ENCODE measurements at places on chromosomes 2 and 18.

GRCh38 chr2:68857202-68857845 is 13.9 kb downstream of the BMP10 start:
- no peak for DNase-seq

- DNase-seq, result no peak
These were observed 55.2 kb upstream of the SLC38A11 start for GRCh38 chr2:165010556-165010955.

DNA sequence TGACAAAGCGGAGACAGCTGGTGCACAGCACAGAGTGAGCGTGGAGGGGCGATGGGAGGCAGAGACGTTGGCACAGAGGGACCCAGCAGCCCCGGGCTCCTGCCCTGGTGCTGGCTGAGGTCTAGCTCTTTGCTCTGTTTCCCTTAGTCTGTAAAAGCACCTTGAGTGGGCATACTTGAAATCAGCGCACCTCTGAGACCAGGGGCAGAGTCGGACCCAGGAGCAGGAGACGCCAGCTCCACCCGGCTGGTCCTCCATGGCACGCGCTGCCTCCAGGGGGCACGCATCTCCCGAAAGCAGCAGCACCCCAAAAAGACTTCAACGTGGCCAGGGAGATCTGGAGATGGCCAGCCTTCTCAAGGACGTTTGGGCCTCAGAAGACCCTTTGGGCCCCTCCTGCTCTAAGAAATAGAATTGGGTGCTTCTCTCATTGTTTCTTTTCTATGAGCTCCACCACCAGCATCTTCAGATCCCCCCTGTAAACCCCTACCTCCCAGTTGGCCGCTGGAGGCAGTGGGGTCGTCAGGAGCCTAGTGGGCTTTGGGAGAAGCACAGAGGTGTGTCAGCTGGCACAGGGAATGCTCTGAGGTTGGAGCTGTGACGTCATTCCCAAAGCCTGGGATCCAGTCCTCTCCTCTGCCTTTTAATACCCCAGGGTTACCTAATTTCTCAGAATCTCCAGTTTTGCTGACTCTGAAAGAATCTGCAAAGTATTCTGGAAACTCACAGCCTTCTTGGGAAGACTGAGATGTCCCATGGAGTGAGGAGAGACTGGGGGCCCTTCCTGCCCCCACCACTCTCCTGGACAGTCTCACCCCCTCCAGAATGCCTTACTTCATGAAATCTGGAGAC is 58.9 kb downstream of the CIB4 start:
- DNase-seq, result no peak

- DNase-seq, result no peak
These were observed 83.0 kb upstream of the CTDP1 start for GRCh38 chr18:79596446-79597175.

- no peak for DNase-seq
These were observed 73.0 kb upstream of the TMEM17 start for GRCh38 chr2:62578803-62579640.

- DNase-seq, result no peak
These were observed 898.3 kb downstream of the CPS1 start for GRCh38 chr2:211454679-211455078.

GRCh38 chr2:7012141-7012764 is 95.0 kb downstream of the RNF144A start:
- no peak for DNase-seq

DNA sequence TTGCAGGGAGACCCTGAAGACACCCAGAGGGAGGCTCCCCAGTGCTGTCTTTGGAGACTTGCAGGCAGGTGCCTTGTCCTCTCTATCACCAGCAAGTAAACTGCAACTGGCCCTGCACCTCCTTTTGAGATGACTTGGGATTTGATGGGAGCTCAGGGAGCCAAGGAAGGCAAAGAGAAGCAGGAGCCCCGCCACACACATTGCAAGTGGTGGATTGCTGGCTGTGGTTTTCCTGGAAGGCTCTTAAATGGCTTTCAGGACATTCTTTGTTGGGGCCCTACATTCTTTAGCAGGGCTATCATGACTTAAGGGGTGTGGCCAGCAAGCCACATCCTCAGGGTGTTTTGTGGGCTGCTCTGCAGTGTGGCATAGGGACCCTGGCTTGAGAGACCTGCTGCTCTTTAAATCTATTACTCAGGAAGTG is 39.9 kb upstream of the CDC42EP3 start:
- no peak for DNase-seq

DNA sequence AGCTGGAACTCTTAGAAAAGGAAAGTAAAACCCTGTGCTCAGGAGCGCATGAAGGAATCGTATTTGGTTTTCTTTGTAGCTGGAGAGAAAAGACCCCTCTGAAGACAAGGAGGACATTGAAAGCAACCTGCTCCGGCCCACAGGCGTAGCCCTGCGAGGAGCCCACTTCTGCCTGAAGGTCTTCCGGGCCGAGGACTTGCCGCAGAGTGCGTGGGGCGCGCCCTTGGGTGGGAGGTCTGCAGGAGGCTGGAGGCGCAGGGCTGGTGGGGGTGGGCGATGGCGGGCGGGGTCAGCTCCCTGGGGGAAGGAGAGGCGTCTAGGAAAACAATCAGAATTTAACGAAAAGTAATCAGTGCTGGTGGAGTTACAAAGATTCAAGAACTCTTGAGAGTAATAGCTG is 72.8 kb downstream of the DYSF start:
- DNase-seq, result no peak

DNA sequence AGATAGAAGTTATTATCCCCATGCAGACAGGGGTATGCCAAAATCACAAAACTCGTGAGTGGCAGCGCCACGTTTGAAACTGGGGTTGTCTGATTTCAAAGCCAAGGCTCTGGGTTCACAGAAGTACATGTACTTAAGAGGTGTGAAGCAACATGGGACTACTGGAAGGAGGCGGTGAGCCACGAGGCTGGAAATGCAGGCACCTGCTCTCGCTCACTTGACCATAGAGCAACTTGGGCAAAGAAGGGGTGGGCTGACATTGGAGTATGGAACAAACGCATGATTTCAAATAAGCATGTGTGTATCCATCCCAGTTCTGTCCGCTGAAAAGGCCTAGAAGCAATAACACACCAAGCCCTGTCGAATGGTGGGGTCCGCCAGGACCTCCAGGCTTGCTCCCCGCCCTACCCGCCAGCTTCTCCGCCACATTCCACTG is 593 bp upstream of the ACTR2 start:
- DNase-seq, result no peak

GRCh38 chr2:217937446-217937845 is 65.3 kb downstream of the TNS1 start:
- no peak for DNase-seq

Data from stimulated activated CD4-positive, alpha-beta T cell treated with anti-CD3 and anti-CD28 coated beads, Interleukin-15, amount 100 ng/mL, for 48 hours (primary cell).